ENCODE measurements at places on chromosomes 7 and 10.

- no peak for DNase-seq
Measured at GRCh38 chr7:20409961-20410360, 79.3 kb downstream of the ITGB8 start.

GRCh38 chr10:89347701-89348457 is 20.1 kb downstream of the IFIT3 start:
- DNase-seq, result no peak

GRCh38 chr10:20890491-20891337 is 6.4 kb downstream of the NEBL start:
- DNase-seq, result no peak

DNA sequence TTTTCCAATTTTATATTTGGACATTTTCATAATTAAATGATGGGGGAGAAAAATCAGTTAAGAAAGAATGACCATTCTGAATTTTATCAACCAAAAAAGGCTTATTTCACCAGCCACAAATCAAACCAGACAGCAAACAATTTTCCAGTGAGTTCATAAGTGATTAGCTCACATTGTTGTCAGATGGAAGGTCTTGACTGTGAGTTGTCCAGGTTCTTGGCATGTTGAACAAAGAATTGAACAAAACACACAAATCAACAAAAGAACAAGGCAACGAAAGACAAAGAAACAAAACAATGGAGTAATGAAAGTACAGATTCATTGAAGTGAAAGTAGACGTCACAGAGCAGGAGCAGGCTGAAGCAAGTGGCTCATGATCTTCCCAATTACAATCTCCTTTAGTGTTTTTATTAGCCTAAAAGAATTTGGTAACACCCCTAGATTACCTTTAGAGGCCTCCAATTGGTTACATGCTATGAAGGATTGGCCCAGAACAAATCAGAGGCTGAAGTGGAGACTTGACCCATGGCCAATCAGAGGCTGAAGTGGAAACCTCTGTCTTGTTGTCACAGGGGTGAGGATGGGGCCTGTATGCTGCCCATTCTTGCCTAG is 248.7 kb downstream of the NEBL start:
- no peak for DNase-seq

DNA sequence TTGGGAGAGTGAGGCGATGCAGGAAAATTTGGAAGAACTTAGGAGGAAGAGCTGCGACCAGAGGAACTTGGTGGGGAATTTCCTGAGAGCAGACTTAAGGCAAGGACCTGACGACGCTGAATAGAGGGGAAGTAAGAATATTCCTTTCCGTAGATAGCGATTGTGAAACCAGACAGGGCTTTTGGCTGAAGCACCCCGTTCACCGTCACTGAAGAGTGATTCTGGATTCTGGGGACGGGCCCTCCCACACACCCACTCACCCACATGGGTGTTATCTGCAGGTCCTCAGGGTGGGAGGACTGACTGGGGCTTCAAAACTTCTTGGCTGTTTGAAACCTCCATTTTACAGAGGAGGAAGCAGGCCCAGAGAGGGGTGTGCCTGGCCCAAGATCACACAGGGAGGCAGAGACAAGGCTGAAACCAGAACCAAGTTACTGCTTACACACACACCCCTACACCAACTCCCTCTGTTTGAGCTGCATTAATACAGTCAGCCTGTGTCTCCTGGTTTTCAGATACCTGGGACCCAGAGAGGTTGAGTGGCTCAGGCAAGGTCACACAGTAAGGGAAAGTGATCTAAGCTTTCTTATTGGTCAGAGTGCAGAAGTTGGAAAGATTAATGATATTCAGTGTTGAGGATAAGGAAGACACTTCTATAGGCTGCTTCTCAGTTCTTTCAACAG is 37.2 kb upstream of the CDH23 start:
- no peak for DNase-seq

- peak; percentile 26 for DNase-seq
Measured at GRCh38 chr7:5094641-5095040, 49.0 kb downstream of the RBAK start.

DNA sequence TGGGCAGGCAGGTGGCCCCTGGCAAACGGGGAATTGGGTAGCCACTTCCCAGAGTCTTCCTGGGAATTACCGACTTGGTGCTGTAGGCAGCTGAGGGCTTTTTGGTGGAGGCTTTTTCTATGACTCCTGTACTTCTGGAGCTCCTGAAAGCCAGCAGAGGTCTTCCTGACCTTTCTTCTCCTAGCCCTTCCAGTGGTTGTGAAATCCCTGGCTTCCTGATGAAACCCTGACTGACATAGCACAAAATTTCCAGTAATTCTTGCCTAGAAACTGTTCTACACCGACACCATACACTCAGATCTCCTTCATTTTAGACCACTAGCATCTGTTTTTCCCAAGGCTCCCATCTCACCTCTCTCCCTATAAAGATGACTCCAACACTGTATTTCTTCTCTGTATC is 120.2 kb downstream of the STRA8 start:
- DNase-seq, result no peak

DNA sequence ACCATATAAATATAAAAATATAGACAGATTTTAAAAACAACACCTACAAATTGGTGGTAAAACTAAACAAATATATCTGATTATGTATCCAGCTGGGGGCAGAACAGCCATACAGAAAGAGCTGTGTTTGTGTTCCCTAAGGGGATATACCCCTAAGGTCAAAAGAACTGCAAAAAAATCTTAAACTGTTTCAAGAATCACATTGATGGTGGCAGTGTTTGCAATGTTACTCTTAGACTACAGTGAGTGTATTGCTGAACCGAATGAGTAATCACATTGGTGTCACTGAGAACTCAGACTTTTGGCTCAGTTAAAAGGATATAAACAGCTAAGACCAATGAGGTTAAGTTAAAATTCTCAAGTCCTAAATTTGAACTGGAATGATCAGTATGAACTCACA is 27.1 kb upstream of the PTPRN2 start:
- DNase-seq, result no peak

GRCh38 chr7:98621573-98622482 is 4.7 kb downstream of the NPTX2 start:
- no peak for DNase-seq

DNA sequence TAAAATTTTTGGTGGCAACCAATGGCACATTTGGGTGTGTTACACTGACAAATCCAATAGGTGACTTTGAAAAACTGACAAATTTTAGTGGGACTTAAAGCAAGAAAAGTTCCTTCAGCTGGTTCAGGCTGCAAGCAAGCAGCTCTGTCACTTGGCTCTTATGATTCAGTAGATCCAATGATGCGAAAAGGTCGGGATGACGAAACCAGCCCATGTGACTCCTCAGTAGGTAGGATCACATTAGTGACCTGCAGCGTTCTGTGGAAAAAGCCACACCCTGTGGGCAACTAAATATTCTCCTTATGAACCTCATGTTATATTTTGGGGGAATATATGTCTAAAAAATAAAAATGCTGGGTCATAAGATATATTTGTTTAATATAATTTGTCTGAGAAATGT is 13.3 kb upstream of the TSGA13 start:
- DNase-seq, result no peak

DNA sequence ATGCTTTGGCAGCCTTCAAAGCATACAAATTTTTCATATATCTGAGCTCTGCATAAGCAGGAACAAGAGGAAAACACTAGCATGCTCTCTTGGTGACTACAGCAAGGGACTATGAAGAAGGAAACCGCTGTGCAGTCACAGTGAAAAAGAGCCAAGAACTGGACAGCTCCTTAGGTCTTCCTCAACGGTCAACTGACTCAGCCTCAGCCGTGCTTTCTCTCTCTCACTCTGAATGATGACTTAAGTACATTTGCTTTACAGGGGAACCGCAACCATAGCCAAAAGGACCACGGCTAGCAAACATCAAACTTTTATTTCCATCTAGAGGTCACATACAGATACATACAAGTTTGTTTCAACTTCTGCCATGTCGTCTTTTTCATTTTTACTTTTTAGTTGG is 69.9 kb downstream of the HYCC1 start:
- DNase-seq, result no peak

DNA sequence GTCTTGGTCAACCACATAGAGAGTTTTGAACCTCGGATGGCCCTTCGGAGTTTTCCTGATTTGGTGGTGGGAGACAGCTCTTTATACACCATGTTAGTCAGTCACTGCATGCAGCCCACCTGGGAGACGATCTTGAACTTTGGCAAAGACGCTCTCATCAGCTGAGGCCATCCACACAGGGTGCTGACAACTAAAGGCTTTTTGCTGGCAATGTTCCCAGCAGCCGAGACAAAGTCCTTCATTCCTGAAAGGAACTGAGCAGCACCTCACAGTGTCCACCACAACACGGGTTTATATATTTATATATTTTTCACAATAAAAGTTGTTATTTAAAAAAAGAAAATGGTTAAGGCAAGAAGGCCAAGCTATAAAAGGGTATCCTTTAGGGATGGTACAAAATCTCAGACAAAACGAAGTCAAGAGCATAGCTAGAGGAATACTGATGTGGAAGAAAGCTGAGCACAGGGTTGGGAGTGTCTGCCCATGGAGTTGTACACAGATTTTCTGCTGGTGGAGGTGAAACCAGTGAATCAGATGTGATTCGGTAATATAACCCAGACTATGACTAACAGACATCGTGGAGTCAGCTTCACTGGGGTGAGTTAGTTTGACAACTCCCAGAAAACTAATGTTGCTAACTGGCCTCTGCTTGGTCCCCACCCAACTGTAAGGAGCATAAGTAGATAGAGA is 27.4 kb upstream of the CAPZA2 start:
- no peak for DNase-seq

GRCh38 chr10:96073722-96074121 is 30.3 kb downstream of the CCNJ start:
- no peak for DNase-seq

- no peak for DNase-seq
Measured at GRCh38 chr7:31814187-31814586, 127.2 kb downstream of the PPP1R17 start.

GRCh38 chr7:74277636-74278035 is 11.6 kb upstream of the CLIP2 start:
- no peak for DNase-seq

GRCh38 chr7:16463949-16464715 is 1.4 kb downstream of the SOSTDC1 start:
- no peak for DNase-seq

DNA sequence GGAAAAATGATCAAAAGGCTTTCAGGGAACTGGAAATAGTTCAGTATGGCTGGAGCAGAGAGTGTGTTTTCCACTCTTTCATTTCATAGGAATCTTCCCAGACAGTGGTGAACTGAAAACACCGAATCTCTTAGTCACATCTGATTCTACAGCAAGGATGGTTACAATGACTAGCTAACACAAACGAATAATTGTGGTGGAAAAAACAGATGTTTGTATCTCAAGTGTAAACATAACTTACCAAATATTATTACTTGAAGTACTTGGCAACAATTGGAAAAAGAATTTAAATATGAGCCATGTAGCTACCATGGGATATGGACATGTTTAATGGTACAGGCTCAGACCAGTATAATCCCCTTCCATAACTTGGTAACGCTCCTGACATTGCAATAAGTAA is 21.1 kb upstream of the BPGM start:
- DNase-seq, result no peak

- DNase-seq, result no peak
Measured at GRCh38 chr7:154474903-154475520, 422.8 kb downstream of the DPP6 start.

DNA sequence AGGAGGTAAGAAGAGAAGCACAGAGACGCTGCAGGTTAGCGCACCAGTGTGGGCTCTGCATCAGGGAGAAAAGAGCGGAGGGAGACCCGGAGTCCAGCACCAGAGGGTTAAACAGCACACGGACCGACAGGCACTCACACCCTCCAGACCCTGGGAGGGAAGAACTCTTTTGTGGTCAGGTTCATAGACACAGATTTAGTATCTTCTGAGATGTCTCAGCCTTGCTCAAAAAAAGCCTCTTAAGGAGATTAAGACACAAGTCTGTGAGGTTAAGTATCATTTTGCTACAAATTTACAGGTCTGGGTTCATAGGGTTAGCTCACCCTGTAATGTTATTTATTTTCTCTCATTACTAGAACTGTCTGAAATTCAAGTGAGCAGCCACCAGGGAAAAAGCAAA is 16.8 kb upstream of the NDST2 start:
- DNase-seq, result no peak

DNA sequence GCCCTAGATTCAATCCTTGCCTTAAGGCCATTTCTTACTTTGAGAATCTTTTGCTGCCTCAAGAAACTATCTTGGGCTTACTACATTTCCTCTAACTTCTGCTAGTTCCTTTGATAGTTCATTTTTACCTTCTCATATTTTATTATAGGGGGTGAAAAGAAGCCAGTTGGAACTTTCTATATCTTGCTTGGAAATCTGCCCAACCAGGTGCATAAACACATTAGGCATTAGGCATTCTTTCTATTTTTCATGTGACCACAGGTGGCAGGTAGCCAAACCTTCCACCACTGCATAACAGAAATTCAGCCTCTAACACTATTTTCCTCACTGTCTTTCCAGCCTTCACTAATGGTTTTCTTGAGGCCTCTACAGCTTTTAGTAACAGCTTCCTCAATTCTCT is 300.0 kb upstream of the SP8 start:
- no peak for DNase-seq

DNA sequence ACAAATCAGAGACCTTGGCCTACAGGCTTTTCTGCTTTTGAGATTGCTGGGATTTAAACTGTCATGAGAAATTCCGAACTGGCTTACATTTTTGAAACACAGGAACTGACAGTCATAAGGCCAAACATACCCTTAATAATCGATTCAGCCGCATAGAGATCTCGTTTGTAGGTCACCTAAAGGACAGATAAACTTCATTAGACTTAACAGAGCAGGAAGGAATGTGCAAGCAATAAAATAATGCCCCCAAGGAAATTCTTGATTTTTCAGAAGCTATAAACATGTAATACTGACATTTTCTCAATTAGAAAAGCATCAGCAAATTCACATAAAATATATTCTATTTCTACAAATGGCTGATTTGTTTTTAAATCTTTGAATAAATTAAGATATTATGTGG is 120.0 kb downstream of the CRPPA start:
- DNase-seq, result no peak

DNA sequence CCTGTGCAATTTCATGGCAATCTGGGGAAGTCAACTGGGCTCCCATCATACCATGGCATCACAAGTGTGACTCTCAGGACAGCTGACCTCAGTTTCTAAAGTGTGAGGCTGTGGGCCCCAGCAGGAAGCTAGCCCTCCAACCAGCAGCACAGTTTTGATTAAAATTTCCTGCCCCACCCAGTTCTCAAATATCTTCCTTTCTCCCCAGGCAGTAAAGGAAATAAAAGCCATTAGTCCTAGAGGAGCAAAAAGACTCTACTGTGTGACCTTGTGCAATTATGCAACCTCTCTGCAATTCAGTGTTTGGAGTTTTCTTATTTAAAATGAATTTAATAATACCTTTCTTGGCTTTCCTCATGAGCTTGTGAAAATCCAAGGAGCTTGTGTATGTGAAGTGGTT is 143.1 kb upstream of the CDCA7L start:
- DNase-seq, result no peak

DNA sequence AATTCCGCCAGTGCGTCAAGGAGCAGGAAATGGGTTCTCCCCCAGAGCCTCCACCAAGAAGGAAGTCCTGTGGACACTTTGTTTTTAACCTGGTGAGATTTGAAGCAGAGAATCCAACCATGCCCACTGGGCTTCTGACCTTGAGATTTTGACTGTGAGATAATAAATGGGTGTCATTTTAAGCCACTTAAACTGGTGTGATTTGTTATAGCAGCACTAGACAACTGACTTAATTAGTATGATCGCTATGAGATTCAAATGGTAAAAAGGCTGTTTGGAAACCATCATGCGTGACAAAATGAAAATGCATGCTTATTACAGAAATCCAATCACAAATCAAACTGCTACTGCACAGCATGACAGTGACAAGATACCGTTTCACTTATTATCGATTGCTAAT is 98.0 kb downstream of the ADAM12 start:
- DNase-seq, result no peak

- no peak for DNase-seq
Measured at GRCh38 chr7:106289848-106290247, 5.1 kb upstream of the NAMPT start.
